ENCODE measurements at places on chromosomes 11 and 22.

DNA sequence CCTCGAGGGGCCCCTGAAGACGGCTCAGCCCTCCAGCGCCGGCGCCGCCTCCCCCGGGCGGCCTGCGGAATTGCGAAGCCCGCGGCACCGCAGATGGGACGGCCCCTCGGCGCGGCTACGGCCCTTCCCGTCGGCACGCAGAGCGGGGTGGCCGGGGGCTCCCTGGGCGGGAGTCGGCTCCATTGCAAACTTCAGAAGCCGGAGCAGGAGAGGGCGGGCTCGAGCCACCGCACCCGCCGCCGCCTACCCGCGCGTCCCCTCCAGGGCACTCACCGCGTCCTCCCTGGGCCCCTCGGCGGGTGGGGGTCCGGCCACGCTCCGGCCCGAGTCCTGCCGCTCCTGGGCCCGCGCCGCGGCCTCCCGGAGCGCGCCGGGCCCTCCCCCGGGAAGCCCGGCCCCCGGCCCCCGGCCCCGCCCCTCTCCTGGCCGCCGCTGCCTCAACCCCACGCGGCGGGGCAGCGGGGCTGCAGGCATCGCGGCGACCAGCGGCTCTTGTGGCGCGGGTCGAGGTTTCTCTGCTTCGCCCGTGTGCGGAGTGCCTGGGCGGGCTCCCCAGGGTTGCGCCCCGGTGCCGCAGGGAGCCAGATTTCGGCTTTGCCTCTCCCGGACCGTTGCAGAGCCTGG, at the start of gene PACSIN3:
PACSIN3 (minus strand) TSS at position 359 of the 624 bp plus-strand sequence. CDS start 3,707 bp downstream, outside the sequence.
- H3K27me3 ChIP-seq: no peaks in the 10 kb centered on the region
- H3K27ac ChIP-seq: peak within 1 kb of the TSS; percentile 91
- peaks cover 2% of the 10 kb centered on the region for H3K36me3 ChIP-seq
- H3K4me1 ChIP-seq: peaks cover 7% of the 10 kb centered on the region
- peak within 1 kb of the TSS; percentile 91 for H3K4me3 ChIP-seq
- DNase-seq: no peak

DNA sequence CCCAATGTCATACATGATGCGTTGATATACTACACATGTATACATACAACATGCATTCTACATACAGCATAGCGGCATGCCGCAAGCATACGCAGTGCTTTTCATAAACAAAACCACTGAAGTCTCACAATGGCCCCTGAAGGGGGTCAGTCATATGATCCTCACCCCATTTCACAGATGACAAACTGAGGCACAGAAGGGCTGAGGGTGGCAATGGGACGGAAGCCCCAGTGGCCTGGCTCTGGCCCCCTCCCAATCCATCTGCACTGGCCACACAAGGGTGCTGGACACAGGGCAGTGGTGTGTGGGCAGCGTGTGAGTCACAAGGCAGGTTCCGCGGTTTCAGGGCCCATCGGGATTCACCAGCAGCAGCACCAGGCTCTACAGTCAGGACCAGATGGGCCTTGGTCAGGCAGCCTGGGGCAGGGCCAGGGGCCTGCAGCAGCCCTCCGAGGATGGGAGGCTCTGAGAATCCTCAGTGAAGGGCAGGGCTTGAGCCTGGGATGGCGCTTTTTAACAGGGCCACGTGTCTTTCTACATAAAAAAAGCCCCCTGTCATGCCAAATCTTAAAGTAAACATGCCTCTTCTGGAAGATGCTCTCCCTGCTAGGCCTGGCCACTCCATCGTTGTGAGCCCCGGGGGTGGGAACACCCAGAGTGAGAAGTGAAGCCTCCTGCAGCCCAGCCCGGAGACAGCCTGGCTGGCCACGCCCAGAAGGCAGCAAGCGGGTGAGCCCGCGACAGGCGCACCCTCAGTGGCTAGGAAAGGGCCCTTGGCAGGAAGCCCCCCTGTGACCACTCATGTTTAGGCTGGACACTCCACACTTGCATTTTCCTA, 206.5 kb downstream of the CTTN start:
- no peak overlapping the region for H3K4me3 ChIP-seq
- no peaks in the 10 kb centered on the region for H3K36me3 ChIP-seq
- H3K4me1 ChIP-seq: no peaks in the 10 kb centered on the region
- no peak overlapping the region for H3K27ac ChIP-seq
- H3K27me3 ChIP-seq: no peaks in the 10 kb centered on the region

DNA sequence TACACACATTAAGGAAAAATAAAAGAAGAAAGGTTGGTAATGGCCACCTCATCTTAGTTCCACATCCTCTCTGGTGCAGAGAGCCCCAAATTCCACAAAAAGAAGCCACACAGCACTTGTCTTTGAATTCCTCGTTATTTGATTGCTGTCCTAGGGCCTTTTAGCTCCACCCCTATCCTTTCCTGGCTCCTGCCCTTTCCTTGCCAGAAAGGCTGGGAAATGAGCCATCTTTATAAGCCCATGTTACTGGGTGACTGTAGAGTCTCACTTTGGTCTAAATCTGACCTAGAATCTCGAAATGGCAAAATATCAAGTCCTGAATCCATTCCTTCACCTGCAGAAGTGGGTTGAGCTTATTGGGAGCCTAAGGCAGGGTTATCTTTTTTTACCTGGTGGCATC, 4.3 kb upstream of the TMEM132A start:
- H3K27me3 ChIP-seq: no peaks in the 10 kb centered on the region
- H3K27ac ChIP-seq: no peak overlapping the region
- peaks cover 11% of the 10 kb centered on the region for H3K4me1 ChIP-seq
- no peak for DNase-seq
- no peak overlapping the region for H3K4me3 ChIP-seq

GRCh38 chr11:114063149-114063828, 3.8 kb downstream of the ZBTB16 start:
- H3K27me3 ChIP-seq: no peaks in the 10 kb centered on the region
- peaks cover 27% of the 10 kb centered on the region for H3K36me3 ChIP-seq
- peak overlapping the region; percentile 100 for H3K27ac ChIP-seq
- H3K4me3 ChIP-seq: peak overlapping the region; percentile 99
- peaks cover 37% of the 10 kb centered on the region for H3K4me1 ChIP-seq

- no peaks in the 10 kb centered on the region for H3K27me3 ChIP-seq
- no peak overlapping the region for H3K4me3 ChIP-seq
- H3K36me3 ChIP-seq: no peaks in the 10 kb centered on the region
- DNase-seq: no peak
- no peak overlapping the region for H3K27ac ChIP-seq
Observed at GRCh38 chr22:43004362-43005035, 10.4 kb downstream of the PACSIN2 start.

GRCh38 chr11:206002-206384, 1.2 kb downstream of the BET1L start:
- H3K27me3 ChIP-seq: no peaks in the 10 kb centered on the region
- DNase-seq: peak; percentile 7
- peaks cover under 1% of the 10 kb centered on the region for H3K36me3 ChIP-seq
- H3K4me3 ChIP-seq: peak overlapping the region; percentile 64
- peaks cover 18% of the 10 kb centered on the region for H3K4me1 ChIP-seq

DNA sequence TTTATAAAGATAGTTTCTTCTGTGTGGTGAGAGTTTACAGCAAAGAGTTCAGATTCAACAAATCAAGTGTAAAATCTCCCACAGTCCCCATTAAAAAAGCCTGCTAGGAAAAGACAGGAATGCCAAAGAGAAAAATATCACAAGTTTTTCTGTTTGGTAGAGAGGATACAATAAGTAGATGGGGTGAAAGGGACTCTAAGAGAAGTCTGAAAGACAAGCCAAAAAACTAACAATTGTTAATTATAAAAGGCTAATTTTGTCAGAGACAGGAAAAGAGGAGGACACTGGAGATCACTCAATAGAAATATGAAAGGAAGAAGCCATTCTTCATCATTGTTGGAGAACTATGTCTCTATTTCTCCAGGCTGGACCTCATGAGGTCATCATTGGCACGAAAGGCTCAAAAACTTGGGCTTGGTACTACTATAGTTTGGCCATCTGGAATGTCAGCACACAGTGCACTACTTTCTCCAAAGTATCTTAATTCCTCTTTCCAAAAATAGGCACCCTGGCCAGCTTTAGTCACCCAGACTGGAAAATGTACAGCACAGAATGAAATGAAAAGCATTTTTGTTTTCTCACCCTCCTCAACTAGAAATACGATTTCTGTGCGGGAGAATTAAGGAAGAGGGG, 531 bp upstream of the SOX6 start:
- no peaks in the 10 kb centered on the region for H3K4me1 ChIP-seq
- no peak for DNase-seq
- no peaks in the 10 kb centered on the region for H3K27me3 ChIP-seq
- no peak overlapping the region for H3K4me3 ChIP-seq
- H3K36me3 ChIP-seq: no peaks in the 10 kb centered on the region

- no peaks in the 10 kb centered on the region for H3K4me1 ChIP-seq
- no peak overlapping the region for H3K27ac ChIP-seq
- DNase-seq: peak; percentile 48
- H3K4me3 ChIP-seq: no peak overlapping the region
- no peaks in the 10 kb centered on the region for H3K36me3 ChIP-seq
Observed at GRCh38 chr11:12864316-12865156, 144.6 kb upstream of the RASSF10 start.

DNA sequence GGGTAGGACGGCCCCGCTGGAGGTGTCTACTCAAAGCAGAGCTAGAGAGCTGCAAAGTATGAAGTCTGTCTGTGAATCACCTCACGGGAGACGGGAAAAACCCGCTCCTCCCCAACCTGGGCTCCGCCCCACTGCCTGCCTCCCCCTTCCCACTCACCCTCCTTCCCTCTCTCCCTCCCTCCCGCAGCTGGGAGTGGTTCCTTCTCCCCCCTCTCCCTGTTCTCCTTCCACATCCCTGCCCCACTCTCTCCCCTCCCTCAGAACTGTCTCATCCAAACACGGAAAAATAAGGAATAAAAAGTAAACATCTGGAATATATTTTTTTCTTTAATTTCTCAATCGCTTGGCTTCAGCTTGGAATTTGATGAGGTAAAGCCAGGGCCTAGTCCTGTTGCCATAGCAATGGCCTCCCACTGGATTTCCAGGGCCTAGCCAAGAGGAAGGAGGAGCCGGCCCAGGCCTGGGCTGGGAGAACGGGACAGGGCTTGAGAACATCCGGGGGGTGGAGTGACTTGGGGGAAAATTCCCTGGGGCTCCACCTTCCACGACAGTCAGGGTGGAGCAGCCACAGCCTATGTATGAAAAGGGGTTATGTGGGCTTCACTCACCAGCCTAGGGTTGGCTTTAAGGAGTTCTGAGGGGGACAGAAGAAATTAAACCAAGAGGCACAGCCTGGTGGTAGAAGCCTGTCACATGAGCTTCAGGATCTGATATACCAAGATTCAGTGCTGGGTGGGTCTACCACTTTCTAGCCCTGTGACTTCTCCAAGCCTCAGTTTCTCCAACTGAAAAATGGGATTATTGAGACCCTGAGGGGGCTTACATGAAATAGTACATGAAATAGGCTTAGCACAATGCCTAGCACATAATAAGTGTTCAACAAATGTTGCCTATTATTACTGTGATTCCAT, 2.2 kb downstream of the TNKS1BP1 start:
- H3K36me3 ChIP-seq: no peaks in the 10 kb centered on the region
- no peaks in the 10 kb centered on the region for H3K27me3 ChIP-seq
- DNase-seq: peak; percentile 94
- H3K4me1 ChIP-seq: peaks cover 33% of the 10 kb centered on the region
- peak overlapping the region; percentile 99 for H3K27ac ChIP-seq

GRCh38 chr11:129277198-129277843, 85.2 kb upstream of the ARHGAP32 start:
- H3K4me1 ChIP-seq: no peaks in the 10 kb centered on the region
- no peak overlapping the region for H3K4me3 ChIP-seq
- H3K27me3 ChIP-seq: no peaks in the 10 kb centered on the region
- no peak overlapping the region for H3K27ac ChIP-seq
- DNase-seq: no peak

DNA sequence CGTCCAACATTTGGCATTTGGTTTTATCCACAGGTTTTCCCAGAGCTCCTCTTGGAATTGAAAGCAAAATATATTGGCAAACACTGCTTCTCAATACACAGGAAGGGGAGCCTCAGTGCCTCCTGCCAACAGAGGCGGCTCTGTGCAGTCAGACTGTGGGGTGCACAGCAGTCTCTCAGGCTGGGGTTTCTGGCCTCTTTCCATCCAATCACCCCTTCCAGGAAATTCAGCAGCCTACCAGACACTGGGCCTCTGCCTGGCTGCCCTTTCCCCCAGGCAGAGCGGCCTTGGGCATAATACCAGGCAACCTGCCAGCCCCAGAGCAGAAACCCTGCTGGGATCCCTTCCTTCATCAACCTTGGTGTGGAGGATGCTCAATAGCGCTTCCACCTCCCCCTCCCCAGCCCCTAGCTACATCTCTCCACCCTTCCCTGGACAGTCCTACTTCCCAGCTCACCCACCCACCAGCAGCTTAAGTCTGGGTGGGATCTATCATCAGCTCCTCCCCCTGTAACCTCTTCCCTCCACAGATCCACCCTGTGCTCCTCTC, 17.8 kb upstream of the RAPSN start:
- DNase-seq: no peak
- peaks cover 8% of the 10 kb centered on the region for H3K4me1 ChIP-seq
- H3K27ac ChIP-seq: peak overlapping the region; percentile 48
- H3K36me3 ChIP-seq: peaks cover 4% of the 10 kb centered on the region
- H3K4me3 ChIP-seq: no peak overlapping the region
- H3K27me3 ChIP-seq: no peaks in the 10 kb centered on the region

DNA sequence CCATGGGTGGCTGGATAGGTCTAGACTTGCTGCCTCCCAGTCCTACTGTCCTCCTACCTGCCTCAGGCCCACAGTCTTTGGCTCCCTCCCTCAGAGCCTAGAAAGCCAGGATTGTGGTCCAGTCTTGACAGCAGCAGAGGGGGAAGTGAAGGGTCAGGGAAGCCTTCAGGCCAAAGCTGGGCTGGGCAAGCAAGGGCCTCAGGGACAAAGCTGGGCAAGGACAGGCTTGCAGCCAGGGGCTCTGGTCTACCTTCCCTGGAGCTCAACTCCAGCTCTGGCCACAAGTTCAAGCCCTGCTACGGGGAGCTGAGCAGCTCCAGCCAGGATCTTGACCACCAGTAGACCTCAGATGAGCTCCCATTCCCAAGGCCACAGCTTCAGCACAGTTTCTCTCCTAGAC, 14.9 kb downstream of the LMO1 start:
- H3K36me3 ChIP-seq: no peaks in the 10 kb centered on the region
- no peak overlapping the region for H3K27ac ChIP-seq
- no peaks in the 10 kb centered on the region for H3K4me1 ChIP-seq
- DNase-seq: no peak

DNA sequence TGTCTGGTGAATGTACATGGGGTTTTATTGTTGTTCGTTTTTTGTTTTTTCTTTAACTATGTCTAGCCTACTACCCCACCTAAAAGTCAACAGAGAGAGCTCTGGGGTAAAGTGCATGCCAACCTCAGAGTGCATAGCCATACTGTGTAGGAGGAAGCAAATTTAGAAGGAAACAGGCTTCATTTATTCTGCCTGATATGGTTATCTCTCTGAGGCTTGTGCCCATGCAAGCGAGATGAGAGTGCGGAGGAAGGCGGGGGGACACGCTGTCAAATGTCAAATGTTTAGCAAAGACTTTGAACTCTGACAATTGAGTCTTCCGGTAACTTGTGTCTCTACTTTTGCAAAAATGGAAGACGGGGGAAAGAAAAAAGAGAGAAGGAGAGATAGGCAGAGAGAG, 295.5 kb downstream of the ETS1 start:
- no peak for DNase-seq
- H3K36me3 ChIP-seq: no peaks in the 10 kb centered on the region
- no peak overlapping the region for H3K27ac ChIP-seq
- no peaks in the 10 kb centered on the region for H3K4me1 ChIP-seq

GRCh38 chr22:47784991-47785390, 1022.5 kb downstream of the TBC1D22A start:
- no peak overlapping the region for H3K27ac ChIP-seq
- H3K36me3 ChIP-seq: no peaks in the 10 kb centered on the region
- no peaks in the 10 kb centered on the region for H3K27me3 ChIP-seq
- H3K4me1 ChIP-seq: no peaks in the 10 kb centered on the region
